ELR (cell line): ENCODE measurements at places on chromosomes 6 and 20.

- no peak for DNase-seq
These were observed 45.9 kb downstream of the KCNS1 start for GRCh38 chr20:45055056-45055455.

- DNase-seq: no peak
These were observed 15.2 kb upstream of the TAAR5 start for GRCh38 chr6:132604635-132605152.

- DNase-seq: no peak
These were observed 47.2 kb downstream of the RGS17 start for GRCh38 chr6:153083869-153084268.

GRCh38 chr20:38930242-38930569 is 4.0 kb downstream of the FAM83D start:
- no peak for DNase-seq

- DNase-seq: peak; percentile 71
These were observed 637 bp downstream of the TFB1M start for GRCh38 chr6:155313602-155314091.

DNA sequence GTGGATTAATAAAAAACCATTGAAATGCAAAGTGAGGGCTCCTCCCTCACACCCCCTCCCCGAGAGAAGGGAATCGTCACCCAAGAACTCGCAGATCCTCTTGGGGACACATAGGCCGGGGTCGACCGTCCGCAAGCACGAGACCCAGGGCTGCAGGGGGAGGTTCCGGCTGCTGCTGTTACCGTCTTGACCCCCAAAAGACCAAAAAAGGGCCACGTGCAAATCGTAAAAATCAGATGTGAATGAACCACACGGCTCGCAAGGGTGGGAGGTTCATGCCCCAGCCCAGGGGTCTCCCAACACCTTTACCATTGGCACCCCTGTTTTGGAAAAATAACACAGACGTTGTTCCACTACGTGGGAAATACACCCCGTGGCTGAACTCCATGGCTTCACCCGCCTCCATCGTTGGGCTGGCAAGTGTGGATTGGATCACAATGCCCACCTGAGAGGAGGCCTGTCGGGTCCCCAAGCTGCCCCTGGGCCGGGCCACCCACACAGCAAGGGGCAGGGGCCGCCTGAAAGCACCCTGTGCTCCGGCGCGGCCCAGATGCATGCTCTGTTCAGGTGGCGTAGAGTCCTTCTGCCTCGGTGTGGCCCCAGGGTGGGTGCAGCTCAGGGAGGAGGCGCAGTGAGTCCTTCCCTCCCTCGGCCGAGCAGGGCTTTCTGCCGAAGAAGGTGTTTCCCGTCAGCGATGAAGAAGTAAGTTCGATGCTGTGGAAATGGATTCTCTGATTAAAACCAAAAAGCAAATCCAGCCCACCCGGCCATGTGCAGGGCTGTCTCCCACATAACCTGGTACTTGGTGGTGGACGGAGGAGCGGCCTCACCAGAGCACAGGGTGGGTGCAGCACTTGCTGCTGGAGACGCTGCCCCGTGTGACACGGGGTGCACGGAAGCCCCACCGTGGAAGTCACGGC is 85.0 kb downstream of the YTHDF1 start:
- no peak for DNase-seq

- DNase-seq: no peak
These were observed 216.9 kb downstream of the UST start for GRCh38 chr6:148963738-148964137.

DNA sequence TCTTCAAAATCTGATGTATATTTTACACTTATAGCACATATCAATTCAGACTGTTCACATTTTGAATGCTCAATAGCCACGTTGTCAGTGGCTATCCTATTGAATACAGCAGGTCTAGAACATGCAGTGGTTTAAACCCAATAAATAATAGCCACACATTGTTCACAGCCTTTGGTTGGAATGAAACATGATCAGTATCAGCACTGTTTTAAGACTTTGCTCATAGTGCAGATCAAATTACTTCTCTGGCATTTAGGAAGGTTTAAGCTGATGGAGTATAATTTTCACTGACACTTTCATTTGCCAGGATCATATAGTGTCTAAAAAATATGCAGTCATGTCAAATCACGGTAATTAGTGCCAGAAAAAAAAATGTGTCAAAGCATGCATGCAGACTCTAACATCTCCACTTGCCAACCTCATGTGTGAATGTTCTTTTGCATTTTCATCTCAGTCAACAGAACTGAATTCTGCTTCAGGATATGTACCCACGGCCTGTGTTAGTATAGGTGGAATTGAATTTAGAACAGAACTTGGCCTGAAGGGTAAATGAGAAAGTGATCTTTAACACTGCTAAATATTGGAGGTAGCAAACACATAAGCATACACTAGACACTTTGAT is 184.1 kb downstream of the SLC24A3 start:
- no peak for DNase-seq

DNA sequence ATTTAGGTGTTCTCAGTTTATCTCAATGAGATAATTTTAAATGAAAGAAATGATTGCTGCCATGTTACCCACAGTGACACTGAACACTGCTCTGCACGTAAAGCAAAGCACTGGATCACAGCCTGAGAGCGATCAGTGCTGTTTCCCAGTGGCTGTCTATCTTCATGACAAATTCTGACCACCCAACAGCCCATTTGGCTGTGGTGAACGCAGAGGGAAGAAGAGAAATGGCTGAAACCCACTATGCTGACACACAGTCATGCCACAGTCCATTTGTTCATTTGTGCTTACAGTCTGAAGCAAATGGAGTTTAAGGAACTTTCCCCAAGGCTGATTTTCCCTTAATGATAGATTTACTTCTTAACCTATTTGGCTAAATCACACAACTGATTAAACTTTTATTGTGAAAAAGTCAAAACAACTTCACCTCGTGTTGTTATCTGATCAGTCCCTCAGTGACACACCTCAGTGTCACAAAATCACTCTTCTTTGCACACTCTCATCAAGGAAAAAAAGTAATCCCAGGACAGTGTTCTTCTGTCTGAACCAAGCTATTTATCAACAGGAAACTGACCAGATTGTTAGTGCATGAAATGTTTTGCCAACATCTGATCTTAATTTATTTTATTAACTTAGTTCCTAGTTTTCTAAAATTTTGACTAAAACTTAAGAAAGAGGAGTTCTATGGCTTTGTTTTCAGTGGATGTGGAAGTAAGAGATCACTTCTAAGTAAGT is 225.1 kb downstream of the TBX18 start:
- DNase-seq: no peak

DNA sequence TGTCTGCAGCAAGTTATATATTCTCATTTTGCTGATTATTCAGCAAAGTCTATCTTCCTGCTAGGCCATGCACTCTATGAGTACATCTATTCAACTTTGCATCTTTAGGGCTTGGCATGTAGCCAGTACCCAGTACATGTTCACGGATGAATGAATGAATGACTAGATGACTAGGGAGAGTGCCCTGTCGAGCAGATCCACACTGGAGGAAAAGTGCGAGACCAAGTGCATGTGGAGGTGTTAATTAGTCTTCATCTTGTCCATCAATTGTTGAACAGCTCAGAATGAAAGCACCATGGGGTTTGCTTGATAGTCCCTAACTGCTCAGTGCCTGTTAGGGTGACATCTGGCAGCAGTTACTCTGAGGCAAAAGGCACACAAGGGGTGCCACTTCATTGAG is 30.4 kb downstream of the TM9SF4 start:
- no peak for DNase-seq

DNA sequence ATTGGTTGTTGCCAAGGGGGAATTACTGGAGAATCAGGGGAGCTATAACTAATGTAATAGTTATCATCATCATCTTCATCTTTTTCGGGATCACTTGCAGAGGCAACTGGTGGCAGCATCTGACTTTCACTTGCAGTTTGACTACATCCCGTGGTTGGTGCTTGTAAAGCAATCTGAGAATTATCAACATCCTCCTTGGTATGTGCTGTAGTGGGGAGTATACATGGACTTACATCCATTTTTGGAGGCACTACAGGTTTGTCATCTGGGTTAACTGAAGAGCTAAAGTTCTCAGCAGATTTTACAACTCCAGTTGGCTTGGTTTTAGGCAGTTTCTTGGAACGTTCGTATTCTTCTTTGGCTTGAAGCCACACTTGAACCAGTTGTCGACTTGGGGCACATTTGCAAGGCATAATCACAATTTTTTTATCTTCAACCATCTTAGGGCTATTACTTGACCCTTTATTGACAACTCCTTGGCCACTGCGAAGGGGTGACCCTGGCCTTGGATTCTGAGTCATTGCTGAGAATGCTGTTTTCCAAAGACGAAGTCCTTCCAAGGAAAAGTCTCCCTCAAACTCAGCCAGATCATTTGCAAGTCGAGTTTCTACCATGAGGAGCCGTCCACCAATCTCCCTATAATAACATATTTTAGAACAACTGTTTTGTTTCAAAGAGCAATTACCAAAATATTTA is 115.5 kb downstream of the REV3L start:
- no peak for DNase-seq

DNA sequence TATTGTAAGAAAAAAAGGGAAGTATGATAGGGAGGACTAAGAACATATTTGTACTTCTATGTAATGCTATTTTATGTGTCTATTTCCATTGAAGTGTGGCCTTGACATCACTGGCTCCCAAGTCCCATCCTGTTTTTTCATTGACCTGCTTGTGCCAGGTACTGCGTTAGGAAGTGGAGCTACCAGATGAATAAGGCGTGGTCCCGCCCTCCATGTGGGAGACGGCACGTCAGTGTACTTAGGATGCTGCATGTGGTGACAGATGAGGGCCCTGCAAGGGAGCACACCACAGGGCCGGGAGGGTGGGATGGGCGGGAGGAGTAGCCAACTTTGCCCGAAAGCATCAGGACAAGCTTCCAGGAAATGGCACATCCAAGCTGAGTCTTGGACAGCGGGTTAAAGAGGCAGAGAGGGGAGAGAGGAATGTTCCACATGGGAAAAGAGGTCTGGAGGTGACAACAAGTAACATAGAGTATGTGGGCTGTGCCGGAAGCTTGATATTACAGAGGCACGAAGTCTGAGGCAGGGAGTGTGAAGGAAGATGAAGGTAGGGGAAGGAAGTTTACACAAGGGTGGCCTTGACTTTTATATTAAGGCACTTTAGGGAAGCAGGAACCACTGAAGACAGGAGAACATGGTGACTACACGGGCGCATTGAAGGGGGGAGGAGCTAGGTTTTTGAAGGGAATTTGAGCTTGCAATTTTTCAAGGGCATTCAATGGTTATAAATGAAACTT is 140.6 kb downstream of the MTHFD1L start:
- no peak for DNase-seq

- DNase-seq: no peak
These were observed 108.5 kb downstream of the UNC5CL start for GRCh38 chr6:40930555-40930954.

- no peak for DNase-seq
These were observed 71.6 kb downstream of the KIF6 start for GRCh38 chr6:39653612-39654011.

GRCh38 chr6:154675602-154676088 is 57.6 kb upstream of the SCAF8 start:
- peak; percentile 95 for DNase-seq

- DNase-seq: peak; percentile 48
These were observed 258 bp downstream of the PHF10 start for GRCh38 chr6:169723991-169724493.

DNA sequence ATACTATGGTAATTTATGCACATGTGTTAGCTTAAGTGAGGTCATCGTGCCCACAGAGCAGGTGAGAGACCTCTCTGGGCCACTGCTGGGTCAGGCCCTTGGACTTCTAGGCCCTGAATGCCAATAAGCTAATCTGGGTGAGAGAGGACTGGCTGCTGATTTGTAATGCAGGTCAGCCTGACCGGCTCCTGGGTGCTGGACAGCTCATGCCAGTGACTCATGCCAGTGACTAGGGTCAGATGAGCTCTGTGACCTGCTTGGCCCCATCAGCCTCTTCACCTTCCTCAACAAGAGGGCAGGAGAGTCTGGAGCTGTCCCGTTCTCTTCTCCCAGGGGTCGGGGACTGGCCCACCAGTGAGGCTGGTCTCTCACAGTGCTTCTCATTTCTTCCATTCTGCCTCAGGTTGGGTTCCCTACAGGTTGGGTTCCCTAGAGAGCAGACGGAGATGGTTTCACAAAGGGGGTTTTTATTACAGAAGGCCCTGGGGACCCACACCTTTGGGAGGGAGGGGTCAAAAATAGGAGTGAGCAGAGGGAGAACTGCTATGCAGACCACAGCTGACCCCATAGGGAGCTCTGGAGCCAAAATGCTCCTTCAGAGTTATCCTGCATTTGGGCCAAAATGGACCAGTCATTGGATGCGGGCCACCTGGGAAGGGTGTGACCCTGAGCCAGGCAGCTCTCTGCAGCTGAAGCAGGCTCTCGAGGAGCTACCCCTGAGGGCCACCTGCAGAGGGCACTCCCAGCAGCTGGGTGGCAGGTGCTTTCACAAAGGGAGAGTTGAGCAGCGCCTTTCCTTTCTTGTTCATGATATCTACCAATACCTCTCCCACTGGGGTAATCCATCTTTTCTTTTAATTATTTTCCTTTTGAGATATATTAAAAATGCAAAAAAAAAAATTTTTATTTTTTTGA is 2.2 kb upstream of the OXT start:
- DNase-seq: peak; percentile 82

- DNase-seq: peak; percentile 77
These were observed 64.9 kb upstream of the BTBD3 start for GRCh38 chr20:11852811-11853210.

GRCh38 chr6:107064579-107065065 is 36.6 kb downstream of the MTRES1 start:
- peak; percentile 81 for DNase-seq

DNA sequence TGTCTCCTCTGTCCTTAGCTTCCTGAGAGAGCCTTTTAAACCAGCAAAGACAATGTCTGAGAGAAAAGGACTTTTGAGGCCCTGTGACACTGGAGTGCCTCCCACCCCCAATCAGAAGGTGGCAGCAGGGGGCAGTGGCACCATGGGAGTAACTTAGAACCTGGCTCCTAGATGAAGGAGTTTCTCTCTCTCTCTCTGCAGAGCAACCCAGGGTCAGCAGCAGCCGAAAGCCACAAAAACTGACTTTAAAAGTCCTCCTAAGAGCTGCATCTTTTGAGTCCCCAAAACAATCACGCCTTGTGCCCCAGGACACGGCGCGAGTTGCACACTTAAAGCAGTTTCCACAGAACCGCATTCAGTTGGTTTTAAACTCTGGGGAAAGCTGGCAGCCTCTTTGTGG is 5.3 kb upstream of the TCP11 start:
- peak; percentile 77 for DNase-seq

DNA sequence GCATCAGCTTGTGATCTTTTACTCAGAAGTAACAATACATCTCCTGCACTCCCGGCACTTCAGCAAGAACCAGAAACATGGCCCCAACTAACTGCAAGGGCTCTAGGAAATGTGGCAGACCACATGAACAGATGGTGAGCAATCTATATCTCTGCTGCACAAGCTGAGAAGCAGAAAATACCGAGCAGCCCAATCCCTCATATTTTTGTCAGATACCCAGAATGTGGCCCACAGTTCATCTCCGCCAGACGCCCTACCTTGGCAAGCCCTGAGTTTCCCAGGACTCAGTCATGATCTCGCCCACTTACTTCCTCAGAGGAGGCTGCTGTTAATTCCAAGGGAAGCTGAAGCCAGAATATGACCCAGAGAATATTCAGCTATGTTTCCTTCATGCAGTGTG is 63.1 kb upstream of the PHACTR1 start:
- DNase-seq: no peak

GRCh38 chr6:54244430-54244829 is 63.8 kb upstream of the TINAG start:
- peak; percentile 58 for DNase-seq

- peak; percentile 81 for DNase-seq
These were observed 18.8 kb downstream of the MAP3K4 start for GRCh38 chr6:161010418-161010817.
